NCI-H2171 treated with DMSO at 0.1 percent for 48 hours (cell line): ENCODE measurements at places on chromosomes 12 and 14.

GRCh38 chr12:85057370-85057963, 21.3 kb downstream of the LRRIQ1 start:
- DNase-seq = peak; percentile 49

DNA sequence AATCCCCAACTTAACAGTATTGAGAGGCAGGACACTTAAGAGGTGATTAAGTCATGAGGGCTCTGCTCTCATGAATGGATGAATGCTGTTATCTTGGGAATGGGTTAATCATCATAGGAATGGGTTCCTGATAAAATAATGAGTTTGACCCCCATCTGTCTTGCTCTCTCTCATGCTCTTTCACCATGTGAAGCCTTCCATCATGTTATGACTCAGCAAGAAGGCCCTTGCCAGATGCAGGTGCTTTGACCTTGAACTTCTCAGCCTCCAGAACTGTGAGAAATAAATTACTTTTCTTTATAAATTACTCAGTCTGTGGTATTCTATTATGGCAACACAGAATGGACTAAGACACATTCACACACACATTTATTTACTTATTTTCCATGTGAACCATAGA, 89.0 kb upstream of the PPM1H start:
- DNase-seq = no peak

DNA sequence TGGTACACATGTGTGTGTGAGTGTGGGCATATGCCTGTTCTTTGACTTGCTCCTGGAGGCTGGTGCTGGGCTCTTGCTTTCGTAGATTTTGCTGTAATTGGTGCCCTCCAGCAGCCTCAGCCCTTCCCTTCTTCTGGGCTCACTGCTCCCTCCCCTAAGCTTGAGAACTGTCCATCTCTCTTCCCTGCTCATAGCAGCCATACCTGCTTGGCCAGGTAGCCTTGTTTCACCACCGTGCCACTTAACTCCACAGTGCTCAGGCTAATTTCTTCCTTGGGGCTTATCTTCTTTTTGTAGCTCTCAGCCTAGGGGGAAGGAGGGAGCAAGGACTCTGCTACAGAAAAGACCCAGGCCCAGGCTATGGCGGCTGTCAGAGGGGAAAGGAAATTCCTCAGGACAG, 19.8 kb downstream of the PLEK2 start:
- DNase-seq = no peak

- DNase-seq = no peak
Measured at GRCh38 chr14:91029456-91030217, 30.8 kb downstream of the RPS6KA5 start.
